ENCODE measurements at places on chromosomes 4 and X.

GRCh38 chr4:13642170-13642950 lies 14.8 kb upstream of the BOD1L1 start:
- DNase-seq = no peak

- no peak for DNase-seq
Measured at GRCh38 chr4:124777007-124777406, 64.5 kb upstream of the ANKRD50 start.

GRCh38 chrX:48940404-48940955 lies 16.9 kb downstream of the OTUD5 start:
- no peak for DNase-seq

DNA sequence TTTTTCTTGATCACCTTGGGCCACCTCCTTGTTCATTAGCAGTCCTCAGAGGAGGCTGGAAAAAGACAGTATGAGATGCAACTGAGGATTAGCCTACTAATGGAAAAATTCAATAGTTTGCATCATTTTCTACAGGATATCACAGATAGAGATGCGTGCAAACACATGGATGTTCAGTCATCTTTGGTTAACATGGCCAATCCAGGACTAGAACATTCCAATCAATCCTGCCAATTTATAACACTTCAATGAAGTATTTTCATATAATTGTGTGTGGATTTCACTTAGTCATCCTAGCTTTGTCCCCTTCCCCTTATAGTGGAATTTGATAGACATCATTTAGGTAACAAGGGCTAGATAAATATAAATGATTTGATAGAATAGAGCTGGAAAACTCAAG lies 42.7 kb downstream of the MAML3 start:
- DNase-seq = no peak

DNA sequence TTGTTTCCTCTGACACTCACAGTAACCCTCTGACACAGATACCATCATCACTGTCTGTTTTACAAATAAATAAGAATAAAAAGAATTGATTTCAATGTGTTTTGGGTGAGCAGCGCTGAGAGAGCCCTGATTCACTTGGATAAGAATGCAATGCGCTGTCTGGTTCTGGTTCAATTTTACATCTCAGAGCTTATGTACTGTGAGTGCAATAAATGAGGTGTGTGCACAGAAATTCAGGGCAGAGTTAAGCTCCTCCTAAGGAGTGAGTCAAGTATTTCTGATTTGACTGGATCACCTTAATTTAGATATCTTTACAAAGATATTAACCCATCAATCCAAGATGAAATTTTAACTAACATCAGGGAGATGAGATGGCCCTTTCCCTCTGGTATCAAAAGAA lies 11.2 kb downstream of the FAM9C start:
- DNase-seq = no peak

GRCh38 chr4:75892508-75892907 lies 9.7 kb downstream of the PPEF2 start:
- no peak for DNase-seq

Data from amygdala (tissue), 56 donors.